Bone marrow (tissue), 2 donors: ENCODE measurements at places on chromosomes 2 and 18.
A peak's percentile ranks its signal among the peaks of the same experiment; 100 is the strongest.

GRCh38 chr18:75256376-75256775, 45.8 kb downstream of the TSHZ1 start:
- DNase-seq: no peak

DNA sequence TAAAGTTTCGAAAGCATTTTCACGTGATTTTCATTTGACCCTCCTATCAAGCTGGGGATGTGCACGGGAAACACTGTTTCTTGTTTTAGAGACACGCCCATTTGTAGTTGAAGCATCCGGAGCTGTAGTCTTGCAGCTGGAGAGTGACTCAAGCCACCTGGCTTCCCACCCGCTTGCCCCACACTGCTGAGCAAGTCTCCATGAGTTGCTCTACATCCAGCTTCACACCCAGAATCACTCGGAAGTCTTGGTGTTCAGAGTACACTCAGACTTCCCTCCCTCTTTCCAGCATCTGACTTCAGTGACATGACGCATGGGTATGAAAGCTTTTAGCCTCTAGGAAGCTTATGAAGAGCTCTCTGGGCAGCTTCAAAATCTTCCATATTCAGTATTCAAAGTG, 262.4 kb downstream of the NBAS start:
- no peak for DNase-seq

- no peak for DNase-seq
These were observed 271.0 kb downstream of the ZNF521 start for GRCh38 chr18:25081001-25081400.

- no peak for DNase-seq
These were observed 119.1 kb upstream of the OTX1 start for GRCh38 chr2:62931536-62931935.

- DNase-seq: no peak
These were observed 1.2 kb downstream of the SLC39A6 start for GRCh38 chr18:36127836-36128529.

GRCh38 chr2:224786848-224787247, 70.7 kb upstream of the CCDC195 start:
- DNase-seq: no peak

DNA sequence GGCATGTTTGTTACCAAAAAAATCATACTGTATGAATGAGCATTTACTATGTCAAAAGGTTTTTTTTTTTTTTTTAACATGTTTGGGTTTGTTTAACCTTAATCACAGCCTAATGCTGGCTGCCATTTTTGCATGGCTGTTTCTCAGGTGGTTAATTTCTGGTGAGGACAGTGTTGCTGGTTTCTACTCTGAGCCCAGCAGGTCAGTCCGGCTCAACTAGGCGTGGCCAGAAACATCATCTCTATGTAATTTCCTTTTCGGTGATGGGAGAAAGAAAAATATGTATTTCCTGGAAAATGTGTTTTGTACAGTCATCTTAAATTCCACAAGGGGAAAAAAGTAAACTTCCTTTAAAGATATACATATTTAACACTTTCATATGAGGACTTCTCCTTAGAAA, 24.9 kb upstream of the BZW1 start:
- no peak for DNase-seq

DNA sequence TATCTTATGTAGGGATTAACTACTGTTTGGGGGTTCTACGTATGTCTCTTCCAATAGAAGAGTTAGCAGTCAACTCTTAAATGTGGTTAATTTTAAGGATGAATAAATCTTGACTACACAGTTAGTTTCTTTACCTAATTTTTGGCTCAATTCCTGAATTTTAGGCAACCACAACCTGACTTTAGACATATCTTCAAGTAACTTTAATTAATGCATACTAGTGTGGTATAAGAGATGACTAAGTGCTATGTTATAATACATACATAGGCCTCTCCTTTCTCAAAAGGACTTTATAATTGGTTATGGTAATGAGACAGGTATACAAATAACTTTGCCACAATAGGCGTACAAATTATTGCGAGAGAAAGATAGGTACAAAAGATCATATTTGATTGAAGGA, 312.0 kb downstream of the IRS1 start:
- DNase-seq: no peak

DNA sequence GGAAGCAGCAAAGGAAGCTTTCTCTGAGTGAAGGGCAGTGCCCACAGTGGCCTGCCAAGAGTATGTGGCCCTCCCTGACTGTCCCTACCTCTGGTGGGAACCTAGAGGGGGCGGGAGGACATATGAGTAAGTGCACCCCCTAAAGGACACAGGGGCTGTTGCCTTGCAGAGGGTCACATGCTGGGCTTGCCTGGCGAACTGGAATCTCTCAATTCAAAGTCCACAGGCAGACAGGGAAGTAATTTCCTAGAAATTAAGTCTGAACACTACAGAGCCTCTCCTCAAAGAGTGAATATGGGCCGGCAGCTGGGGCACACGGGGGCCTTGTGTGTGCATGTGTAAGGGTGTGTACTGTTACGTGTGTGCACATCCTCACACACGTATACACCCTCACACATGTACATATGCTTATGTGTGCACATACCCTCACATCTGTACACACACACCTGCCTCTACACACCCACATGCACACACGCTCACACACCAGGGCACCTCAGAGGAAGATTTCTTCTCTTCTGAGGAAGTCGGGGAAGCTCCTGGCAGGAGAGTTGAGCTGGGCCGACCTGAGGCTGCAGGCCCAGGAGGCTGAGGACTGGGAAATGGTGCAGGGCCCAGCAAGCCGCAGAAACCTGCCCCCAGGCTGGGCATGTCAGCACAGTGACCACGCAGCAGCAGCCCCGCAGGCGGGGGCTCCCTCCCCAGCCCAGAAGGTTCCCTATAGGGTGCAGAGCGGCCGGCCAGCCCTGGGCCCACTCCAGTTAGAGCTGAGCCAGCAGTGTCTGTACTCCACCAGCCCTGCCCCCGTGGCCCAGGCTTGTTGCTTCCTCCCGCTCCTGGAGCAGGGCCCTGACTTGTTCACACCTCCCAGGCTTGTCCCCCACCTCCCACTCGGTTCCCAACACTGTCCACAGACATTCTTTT, 77.4 kb upstream of the TAF1B start:
- DNase-seq: no peak

- DNase-seq: no peak
These were observed 271.5 kb upstream of the LYPD1 start for GRCh38 chr2:132941296-132942020.

- no peak for DNase-seq
These were observed 14.3 kb upstream of the ITGA6 start for GRCh38 chr2:172412984-172413492.

DNA sequence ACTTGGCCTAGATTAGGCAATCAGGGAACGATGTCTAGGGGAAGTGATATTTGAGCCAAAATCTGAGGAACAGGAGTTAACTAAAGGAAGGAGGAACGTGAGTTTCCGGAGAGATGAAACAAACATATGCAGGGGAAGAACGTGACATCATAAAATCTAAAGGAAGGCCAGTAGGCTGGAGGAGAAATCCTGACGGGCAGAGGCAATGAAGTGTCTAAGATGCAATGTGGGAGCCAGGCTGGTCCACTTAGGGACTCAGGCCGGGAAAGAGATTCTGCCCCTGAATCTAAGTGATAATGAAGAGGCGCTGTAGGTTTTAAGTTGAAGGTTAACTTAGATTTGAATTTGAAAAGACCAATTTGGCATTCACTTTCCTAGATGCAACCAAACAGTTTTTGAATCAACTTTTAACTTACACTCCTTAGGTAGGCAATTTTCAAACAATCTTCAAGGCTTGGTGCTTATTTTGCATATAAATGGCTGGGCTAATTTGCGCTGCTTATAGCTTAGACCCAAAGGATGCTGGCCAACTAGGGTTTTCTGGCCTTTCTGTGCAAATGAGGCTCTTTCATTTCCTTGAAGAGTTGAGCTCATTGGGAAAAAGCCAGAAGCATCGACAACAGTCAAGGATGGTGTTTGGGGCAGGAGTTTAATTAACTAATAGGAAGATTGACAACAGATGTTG, 221.7 kb downstream of the SOX11 start:
- DNase-seq: no peak

GRCh38 chr2:76953733-76954347, 568.3 kb downstream of the LRRTM4 start:
- DNase-seq: no peak

- no peak for DNase-seq
These were observed 34.1 kb downstream of the PTPRM start for GRCh38 chr18:7601246-7601615.

- peak; percentile 42 for DNase-seq
These were observed 59.7 kb downstream of the PTH2R start for GRCh38 chr2:208466151-208466919.

DNA sequence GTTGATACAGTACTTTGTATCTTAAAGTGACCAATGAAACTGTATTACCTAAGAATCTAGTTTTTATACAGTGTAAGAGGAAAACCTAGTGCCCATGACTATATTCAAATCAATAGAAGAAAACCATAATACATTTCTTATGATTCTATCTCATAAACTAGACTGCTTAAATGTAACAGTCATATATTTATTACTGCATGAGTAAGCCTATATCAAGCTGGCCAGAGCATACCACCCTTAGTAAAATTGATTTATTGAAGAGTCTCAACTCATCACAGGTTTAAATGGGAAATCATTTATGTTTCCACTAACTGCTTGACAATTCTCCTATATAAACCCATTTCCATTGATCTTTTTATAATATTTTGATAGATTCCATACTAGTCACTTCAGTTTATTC, 1059.2 kb upstream of the LRRTM1 start:
- no peak for DNase-seq
